Stimulated activated CD4-positive, alpha-beta T cell treated with anti-CD3 and anti-CD28 coated beads, Interleukin-1b, Interleukin-23, amount 100 ng/mL, for 1 hour (primary cell): ENCODE measurements at places on chromosomes 2 and 18.

GRCh38 chr2:37877457-37878315 is 47.4 kb upstream of the RMDN2 start:
- no peak for DNase-seq

- no peak for DNase-seq
These were observed 1.5 kb downstream of the APCDD1 start for GRCh38 chr18:10455726-10456453.

DNA sequence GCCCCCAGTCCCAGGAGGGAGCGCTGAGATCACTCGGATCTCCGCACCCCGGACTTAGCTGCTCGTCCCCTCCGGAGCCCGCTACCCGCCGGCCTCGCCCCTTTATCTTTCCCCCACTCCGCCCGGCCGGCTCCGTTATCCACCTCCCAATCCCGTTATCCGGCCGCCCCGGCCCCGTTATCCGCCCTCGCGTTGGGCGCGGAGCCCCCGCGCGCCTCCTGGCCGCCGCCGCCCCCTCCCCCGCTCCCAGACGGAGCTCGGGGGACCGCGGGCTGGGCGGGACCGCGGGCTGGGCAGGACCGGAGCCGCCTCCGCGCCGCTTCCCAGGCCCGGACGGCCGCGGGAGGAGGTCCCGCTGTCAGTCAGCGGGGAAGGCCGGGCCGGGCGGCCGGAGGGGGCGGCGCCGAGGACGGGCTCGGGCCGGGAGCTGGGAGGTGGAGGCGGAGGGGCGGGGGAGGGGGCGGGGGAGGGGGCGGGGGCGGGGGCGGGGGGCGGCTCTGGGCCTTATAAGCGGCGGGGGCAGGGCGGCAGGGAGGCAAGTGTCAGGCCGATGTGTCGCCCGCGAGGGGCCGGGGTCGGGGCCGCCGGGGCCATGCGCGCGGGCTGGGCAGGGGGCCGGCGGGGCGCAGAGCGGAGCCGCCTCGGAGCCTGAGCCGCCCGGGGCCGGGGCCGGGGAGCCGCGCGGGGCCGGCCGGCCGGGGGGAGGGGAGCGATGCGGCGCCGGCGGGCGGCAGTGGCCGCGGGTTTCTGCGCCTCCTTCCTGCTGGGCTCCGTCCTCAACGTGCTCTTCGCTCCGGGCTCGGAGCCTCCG is at the start of gene PKDCC:
Gene PKDCC (plus strand): TSS at position 534 of the 811 bp plus-strand sequence. CDS start 179 bp downstream, at position 713.
- DNase-seq, result no peak

- no peak for DNase-seq
These were observed 448.8 kb upstream of the SETBP1 start for GRCh38 chr18:44231936-44232335.

DNA sequence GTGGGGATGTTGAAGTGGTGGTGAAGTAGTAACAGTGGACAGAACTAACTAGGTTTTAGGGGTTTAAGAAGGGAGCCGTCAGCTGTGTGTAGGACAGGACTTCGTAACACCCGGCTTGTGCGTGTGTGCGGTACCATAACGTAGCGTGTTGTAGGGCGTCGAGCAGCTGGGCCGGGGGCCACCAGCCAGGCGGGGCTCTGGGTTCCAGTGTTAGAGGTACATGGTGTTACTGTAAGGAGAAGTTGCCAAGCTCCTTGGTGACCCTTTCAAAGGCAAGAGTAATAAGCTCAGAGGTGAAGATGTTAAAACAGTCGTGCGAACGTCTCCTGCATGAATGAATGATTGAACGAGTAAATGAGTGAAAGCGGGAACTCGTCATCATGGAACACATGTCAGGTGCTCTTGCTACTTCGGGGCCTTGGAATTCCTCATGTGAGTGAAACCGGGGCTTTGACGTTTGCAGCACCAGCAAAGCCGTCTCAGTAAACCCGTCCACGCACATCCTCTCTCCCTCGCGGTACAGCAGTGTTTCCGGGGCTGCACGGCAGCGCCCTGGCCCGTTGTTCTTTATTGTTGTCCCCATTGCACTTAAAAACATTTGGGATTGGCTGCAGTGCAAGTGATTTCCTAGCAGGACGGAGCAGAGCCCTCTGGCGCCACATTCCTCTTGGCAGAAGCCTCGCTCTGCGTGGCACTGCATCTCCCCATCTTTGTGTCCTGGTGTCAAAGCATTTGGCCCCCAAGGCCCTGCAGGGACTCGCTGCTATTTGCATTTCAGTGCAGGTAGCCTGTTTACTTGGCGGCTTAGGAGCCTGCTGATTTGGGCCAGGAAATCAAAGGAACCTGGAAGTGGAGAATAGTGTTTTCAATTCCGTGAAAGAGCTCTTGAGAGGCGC is 115.0 kb downstream of the GBX2 start:
- no peak for DNase-seq

- no peak for DNase-seq
These were observed 250.7 kb downstream of the GBX2 start for GRCh38 chr2:235917506-235917905.

DNA sequence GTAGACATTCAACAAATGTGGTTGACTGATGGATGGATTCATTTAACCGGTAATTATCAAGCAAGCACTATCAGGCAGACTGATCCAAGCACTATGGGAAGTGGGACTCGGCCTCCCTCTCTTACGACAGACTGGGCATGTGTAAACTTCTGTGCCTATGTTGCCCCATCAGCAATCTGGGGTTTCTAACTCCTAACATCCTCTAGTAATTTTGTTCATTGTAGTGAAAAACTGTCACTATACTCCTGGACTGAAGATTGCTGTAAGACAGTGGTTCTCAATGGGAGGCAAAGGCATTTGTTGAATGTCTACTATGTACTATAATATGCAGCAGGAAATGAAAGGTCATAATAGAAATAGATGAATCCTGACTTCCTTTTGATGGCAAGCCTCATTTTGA is 51.2 kb upstream of the CREB1 start:
- no peak for DNase-seq

GRCh38 chr2:152411154-152411553 is 76.2 kb downstream of the FMNL2 start:
- no peak for DNase-seq

- DNase-seq, result no peak
These were observed 50.2 kb upstream of the MRPL33 start for GRCh38 chr2:27721335-27721734.

GRCh38 chr2:237576974-237577373 is 10.6 kb downstream of the PRLH start:
- DNase-seq, result no peak

GRCh38 chr2:127208313-127208712 is 11.8 kb downstream of the CYP27C1 start:
- no peak for DNase-seq

DNA sequence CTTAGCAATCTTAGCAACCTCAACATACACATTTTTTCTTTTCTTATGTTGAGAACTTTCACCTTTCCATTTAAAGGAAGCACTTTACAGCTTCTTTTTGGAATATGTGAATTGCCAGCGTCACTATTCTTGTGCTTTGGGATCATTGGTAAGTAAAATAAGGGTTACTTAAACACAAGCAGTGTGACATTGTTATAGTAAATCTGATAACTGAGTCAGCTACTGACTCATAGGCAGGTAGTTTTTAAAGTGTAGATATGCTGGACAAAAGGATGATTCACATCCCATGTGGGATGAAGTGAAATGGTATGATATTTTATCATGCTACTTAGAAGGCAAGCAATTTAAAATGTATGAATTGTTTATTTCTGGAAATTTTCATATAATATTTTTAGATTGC is 637.2 kb downstream of the DCDC2C start:
- DNase-seq, result no peak

GRCh38 chr18:25727281-25727985 is 363.0 kb downstream of the SS18 start:
- no peak for DNase-seq

DNA sequence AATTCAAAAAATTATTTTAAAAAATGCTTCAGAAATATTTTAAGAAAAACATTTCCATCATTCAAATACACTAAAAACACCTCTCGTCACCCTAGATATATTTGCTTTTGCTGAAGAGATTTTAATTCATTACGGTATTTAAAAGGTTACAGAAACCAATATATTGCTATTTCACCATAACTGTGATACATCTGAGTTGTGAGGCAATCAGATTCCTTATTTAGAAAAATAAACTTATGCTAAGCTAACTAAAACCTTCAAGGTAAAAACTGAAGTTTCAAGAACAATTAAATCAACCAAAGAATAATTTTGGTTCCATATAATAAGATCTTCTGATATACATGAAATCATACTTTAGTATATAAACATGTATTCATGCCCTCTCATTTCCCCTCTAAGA is 32.8 kb downstream of the PELI1 start:
- no peak for DNase-seq

DNA sequence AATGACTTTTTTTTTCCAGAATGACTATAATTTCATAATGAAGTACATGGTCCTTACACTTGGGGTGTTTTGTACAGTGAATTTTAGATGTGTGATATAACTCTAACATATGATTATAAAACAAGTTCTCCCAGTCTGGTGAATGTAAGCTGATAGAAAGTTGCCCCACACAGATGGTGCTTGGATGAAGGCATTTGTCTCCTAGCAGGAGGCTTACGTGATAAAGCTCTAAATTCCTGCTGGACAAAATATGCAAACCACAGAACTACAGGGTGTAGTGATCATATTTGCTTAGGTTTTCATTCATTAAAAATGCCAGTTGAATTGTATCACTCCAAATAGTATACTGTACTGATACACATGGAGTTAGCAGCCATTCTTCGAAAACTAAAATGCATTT is 85.5 kb downstream of the DSC3 start:
- DNase-seq, result no peak

- no peak for DNase-seq
These were observed 107.2 kb upstream of the CDH2 start for GRCh38 chr18:28284132-28284531.

DNA sequence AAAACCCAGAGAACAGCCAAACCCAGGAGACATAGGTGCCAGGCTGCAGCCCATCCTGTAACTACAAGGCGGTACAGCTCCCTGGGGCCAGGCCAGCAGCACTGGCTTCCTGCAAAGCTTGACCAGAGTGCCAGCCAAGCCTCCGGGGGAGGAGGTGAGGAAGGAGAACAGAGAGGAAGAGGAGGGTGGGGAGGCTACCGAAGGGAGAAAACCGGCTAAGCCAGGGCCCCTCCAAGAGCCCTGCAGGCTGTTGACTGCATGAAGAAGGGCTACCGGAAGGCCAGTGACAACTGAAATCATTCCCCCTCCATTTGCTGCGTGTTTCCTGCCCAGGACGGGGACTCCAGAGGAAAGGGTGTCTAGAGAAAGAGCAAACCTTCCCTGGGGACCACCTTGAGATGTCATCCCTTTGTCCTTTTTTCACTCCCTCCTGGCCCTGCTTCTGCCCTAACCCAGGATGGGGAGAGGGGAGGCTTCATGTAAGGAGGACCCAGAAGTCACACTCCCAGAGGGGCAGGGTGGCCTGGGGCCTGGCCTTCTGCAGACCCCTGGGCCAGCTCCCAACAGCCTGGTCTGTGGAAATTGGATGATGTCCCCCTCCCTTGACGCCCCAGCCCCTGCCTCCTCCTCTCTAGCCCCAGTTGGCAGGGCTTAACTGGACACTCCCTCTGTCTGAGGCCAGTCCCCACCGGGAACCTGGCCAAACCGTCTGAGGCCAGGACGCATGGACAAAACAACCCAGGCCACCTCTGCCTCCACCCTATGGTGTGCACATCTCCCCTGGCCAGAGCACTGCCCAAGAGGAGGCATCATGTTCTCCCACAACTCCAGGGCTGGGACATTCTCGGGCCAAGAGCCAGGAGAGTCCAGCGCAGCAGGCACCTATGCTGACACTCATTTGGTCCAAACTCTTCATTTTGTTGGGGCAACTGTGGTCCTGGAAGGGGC is 207.8 kb downstream of the CYP26B1 start:
- DNase-seq, result no peak

DNA sequence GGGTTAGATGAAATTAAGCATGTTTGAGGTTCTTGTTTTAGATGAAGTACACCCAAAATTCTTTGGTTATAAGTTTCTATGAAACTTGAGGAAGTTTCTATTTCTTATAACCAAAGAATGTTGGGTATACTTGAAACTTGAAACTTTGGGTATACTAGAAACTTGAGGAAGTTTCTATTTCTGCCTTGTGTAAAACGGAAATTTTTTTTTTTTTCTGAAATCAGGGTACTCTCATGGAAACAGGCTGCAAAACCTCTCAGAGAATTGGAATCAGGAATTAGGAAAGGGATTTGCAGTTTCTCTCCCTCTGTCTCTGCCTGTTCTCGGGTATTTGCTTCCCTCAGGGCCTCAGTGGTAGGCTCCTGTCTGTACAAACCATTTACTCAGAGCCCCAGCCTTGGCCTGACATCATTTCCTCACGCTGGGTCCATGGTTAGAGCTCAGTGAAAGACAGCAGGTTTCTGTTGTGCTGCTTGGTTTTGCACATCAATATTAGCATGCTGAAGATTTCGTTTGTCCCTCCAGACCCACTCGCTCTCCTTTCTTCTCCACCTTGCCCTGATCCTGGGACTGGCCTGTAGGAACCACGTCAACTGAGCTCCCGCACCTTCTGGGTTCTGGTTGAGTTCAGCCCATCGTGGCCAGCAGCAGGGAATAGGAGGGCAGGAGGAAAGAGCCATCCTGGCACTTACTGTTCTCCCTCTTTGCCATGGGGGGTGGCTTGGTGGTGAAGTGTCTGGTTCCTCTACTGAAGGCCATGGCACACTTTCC is 106.4 kb downstream of the POLR1A start:
- DNase-seq, result no peak

DNA sequence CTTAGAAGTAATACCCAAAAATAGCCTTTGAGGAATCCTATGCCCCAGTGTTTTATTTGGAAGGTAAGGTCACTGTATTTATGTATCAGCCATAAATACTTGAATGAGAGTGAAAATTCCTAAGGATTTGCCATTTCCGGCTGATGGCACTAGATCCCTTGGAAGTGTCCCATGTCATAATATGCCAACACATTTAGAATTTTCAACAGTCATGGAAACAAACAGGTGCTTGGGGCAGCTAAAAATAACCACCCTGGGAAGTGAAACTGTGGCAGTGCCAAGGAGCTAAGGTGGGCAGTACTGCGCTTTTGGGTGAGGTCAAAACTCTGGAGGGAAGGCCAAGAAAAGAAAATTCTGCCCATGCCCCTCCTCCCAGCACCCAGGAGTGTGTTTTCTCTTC is 80.2 kb downstream of the TCF7L1 start:
- no peak for DNase-seq

DNA sequence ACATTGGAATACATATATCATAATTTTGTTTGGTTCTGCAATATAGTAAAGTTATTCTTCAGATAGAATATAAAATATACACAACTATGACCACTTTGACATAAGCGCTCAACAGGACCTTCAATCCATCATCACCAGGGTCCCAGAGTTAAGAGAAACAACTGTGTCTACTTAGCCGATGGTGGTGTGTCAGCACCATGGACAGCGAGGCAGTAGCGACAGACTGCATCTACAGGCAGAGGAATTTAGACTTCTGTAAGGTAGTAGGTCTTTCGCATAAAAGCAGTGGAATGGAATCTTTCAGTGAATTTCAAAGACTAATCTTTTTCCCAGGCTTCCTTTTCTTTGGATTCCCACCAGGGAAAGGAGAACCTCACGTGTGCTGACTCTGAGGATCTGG is 20.5 kb upstream of the LRPPRC start:
- DNase-seq, result peak; percentile 11

GRCh38 chr2:11141319-11141718 is 13.9 kb upstream of the SLC66A3 start:
- DNase-seq, result no peak
